ENCODE measurements at places on chromosomes 2 and 18.
A peak's percentile ranks its signal among the peaks of the same experiment; 100 is the strongest.

DNA sequence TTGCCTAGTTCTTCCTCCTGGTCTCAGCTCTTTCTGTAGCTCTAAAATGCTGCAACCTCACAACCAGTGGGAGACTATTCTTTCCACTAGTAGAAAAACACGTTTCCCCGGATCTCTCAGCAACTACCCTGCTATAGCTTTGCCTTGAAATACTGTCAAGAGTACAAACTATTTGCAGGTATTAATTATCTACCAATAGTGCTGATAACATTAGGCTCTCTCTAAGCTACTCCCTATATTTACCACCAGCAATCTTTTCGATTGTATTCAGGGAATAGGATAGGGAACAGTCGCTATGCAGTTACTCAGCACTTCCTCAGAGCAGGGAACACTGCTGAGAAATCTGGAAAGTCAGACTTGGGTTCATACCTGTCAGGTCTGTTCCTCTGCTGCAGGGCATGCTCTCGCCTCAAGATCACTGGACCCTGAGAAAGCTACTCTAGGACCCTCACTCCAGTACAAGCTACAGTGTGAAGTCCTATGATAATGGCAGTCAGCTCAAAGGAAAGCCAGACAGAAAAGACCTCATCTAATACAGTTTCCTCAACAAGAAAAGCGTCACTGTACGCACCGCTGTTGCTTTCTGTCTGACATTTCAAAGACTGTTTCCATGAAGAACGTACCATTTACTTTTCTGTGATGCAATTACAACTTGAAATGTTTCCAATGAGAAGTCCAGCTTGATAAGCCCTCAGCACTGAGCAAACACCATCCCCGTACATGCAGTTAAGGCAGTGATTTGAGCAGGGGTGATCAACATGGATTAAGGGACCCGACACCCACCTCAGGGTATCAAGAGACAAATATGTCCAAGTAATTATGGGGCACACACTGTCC is 22.7 kb downstream of the GDF7 start:
- no peak for DNase-seq

DNA sequence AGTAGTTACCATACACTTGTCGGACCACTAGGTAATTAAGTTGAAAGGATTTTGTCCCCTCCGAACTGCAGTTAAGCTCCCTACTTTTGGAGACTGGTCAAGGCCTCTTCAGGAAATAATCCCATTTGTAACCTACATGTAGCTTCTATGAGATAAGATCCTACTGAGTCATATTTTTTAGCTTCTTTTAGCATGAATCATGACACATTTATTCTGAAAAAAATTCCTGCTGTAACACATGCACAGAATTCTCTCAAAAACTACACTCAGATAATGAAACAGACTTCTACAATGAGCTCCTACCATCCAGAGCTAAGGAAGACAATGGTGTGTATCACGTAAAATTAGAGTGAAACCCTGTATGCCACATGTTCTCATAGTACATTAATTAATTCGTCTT is 100.7 kb upstream of the CCDC195 start:
- no peak for DNase-seq

- no peak for DNase-seq
Observed at GRCh38 chr2:64795024-64795592, 141.4 kb upstream of the SERTAD2 start.

GRCh38 chr18:21672521-21673267 is 31.9 kb downstream of the ABHD3 start:
- DNase-seq: no peak

GRCh38 chr2:181228661-181229060 is 228.5 kb upstream of the ITGA4 start:
- no peak for DNase-seq

- no peak for DNase-seq
Observed at GRCh38 chr2:241612156-241613016, 24.6 kb downstream of the THAP4 start.

DNA sequence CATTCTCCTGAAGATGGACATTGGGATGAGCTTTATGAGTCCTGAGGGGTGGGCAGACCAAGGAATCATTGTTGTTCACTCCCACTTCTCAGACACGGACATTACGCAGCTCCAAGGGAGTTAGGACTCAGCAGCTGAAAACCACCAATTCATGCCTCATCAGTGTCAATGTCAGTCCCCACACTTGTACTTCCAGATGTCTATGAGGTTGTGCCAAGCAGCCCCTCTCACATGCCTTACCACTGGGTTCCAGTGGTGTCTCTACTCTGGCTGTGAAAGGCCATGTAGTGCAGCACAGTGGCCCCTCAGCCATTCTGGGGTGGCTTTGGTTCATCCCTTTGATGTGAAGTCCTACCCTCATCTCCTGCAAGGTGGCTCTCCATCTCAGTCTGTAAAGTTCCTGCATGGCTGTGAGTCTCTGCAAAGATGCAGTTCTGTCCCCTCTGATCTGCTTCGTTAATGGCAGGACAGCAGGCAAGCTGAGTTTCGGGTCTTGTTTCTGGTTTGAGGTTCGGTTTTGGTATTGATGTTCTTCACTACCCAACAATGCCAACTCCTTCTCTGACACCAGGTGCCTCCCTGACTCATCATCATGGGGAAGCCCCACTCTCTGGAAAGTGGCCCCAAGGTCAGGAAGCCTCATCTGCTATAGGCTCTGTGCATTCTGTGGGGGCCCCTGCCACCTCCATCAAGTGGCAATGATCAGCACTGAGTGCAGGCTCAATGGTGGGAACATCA is 14.0 kb upstream of the COL6A3 start:
- peak; percentile 76 for DNase-seq

- no peak for DNase-seq
Observed at GRCh38 chr18:35691625-35692024, 110.1 kb downstream of the GALNT1 start.

GRCh38 chr18:58581265-58581664 is 47.6 kb downstream of the ALPK2 start:
- no peak for DNase-seq

DNA sequence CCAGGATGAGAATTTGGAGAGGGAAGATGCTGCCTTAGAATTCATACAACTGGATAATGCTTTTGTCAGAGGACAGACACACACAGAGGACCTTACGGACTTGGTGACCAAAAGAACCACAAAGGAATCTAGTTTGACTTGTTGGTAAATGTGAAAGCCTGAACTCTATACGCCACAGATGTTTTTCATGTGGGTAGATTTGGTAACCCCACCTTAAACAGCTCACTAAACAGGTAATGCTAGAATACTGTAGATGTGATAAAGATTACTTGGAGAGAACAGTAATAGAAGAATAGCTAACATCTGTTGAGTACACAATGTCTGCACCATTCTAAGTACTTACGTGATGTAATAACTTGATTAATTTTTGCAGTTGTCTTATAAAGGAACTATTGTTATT is 24.1 kb downstream of the ANXA4 start:
- no peak for DNase-seq
